ENCODE measurements at places on chromosomes 7 and 10.

DNA sequence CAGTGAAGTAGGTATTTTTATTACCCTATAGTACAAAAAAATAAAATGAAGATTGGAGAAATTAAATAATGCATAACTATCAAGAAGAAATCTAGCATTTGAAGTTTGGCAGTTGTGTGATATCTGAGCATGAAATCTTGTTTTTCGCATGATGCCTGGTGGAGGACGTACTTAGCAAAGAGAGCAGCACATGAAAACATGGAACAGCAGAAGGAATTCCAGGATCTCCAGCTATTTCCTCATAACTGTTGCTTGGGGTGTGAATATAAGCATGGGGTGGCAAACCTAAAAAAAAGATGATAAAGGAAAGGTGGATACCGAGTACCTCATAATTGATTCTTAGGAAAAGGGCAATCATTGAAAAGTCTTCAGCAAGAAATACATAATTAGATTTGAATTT is 174.3 kb upstream of the FAM3C start:
- no peak for DNase-seq

- no peak for DNase-seq
Measured at GRCh38 chr10:30705625-30706149, 76.1 kb upstream of the LYZL2 start.

GRCh38 chr7:11456574-11456973 is 375.4 kb downstream of the THSD7A start:
- no peak for DNase-seq

DNA sequence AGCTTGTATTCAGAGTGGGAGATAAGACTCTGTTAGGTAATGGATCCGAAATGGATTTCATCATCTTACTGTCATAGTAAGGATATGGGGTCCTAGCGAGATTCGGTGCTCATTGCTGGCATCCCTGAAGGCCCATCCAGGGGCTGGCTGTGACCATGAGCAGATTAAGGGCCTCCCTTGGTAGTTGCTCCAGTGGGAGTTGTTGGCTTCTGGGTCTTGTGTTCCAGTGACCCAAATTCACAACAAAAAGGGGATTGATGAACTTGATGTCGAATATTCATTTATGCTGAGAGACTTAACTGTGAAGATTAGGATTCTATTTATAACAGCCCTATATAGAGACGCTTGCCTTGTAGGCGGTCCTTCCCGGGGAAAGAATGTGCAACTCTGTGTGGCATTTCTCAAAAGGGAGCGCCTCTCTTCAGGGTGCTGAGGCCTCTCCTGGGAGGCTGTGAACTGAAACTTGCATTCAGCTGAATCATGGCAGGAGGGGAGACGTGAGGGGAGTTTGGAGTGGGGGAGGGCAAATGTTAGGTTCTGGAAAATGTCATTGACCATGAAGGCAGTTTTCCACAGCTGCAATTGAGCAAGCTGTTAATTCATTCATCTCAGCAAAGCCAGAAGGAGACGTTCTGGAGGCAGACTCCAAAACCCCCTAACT is 233.1 kb upstream of the FZD8 start:
- DNase-seq = no peak
